Omental fat pad (tissue), 4 donors: ENCODE measurements at places on chromosomes 3 and 15. TPM values are rescaled to one million over a fixed set of nuclear protein-coding genes. Genes with fewer than 3 reads are reported as not detected.

The CASR gene
- not detected for total RNA-seq

The GOLGA8O gene
- total RNA-seq = not detected

The LMAN1L gene
- total RNA-seq = not detected

The IP6K2 gene
- total RNA-seq = 77.9 TPM

The RASL12 gene
- total RNA-seq = 8.8 TPM

The APPL1 gene
- total RNA-seq = 34.1 TPM

DNA sequence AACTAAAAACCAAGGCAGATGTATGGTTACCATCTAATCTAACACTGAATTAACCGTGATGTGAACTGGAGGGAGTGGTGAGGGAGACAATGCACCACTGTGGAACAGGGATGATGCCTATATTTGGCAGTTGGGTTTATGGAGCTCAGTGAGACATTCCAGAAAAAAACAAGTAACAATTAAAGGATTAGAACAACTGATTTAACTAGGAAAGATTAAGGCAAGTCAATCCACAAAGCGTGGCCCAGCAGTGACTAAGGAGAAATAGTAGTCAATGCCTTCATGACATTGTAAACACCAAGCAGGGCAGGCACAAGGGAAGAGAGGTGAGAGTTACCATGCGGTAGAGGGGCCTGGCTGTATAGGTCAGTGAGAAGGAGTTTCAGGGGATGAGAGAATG, 38.1 kb downstream of the CHAC1 start:
- DNase-seq = no peak

DNA sequence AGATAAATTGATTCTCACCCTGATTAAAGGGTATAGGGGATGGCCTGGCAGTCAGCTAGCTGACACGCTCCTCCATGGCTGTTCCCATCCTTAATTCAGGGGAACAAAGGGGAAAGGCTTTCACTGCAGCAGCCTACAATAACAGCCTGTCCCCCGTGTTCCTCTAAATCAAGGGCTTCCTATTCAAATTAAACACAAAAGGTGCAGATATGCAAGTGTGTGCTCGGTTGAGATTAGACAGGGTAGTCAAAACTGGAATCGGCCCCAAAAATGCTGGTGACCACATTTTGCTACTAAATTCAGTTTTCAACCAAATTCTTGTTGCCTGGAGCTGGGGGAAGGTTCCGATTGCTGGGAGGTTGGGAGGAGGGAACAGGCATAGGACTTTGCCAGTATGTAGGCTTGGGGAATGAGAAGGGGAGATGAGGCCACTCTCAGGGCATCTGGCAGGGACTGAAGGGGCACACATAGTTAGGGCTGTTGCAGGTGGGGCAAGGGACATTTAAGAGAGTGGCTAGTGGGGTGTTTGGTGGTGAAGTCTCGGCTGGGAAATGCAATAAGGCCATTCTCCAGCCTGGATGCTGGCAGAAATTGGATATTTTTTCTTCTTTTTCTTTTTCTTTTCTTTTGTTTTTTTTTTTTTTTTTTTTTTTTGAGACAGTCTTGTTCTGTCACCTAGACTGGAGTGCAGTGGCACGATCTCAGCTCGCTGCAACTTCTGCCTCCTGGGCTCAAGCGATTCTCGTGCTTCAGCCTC, 32.9 kb upstream of the CTSH start:
- no peak for DNase-seq

GRCh38 chr3:135023996-135024658, 229.1 kb downstream of the EPHB1 start:
- DNase-seq = no peak

DNA sequence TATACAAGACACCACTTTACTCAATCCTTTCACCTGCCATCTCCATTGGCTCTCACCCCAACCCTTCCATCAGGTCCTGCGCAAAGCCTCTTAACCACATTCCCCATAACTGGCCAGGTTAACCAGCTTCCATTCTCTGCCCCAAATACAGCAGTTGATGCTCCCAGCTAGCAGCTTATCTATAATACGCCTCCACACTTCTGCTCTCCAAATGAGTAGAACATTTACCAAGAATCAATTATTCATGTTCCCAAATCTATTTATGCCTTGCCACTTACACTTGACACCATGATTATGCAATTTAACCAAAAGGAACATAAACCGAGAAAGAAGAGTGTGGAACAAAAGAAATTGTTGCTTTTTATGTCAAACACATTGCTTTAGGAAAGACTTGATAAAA, 103.7 kb upstream of the TPM1 start:
- DNase-seq = no peak

DNA sequence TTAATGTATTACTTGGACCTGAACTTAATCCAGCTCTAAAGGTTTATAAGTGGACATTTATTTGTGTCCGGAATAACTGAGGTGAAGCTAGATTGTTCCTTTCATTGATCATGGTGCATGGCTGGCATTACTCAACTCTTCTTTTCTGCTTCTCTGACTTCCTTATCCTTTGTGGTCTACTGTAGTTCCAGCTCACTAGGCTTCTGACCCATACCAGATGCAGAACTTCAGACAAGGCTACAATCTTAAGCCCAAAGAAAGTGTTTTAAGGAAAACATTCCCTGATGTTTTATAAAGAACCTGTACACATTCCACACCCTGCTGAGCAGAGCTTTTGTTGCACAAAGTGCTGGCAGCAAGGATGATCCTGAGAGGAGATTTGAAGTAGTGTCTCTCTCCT, 250.8 kb upstream of the TGFBR2 start:
- no peak for DNase-seq

DNA sequence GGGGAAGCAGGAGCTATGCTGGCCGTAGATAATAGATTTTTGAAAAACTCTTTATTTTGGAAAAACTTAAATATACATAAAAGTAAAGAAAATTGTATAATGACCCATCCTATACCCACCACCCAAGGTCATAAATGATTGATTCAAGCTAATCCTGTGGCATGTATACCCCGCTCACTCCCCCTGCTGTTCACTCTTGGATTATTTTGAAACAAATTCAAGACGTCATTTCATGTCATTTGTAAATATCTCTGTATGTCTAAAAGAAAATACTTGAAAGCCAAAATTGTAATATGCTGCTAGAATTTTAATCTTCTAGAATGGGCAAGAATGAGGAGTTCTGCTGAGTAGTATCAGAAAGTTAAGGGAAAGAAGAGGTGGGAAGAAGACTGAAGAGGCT, 241.7 kb downstream of the FEZF2 start:
- no peak for DNase-seq

GRCh38 chr3:182962166-182962565, 18.2 kb downstream of the DCUN1D1 start:
- no peak for DNase-seq

- DNase-seq = no peak
Observed at GRCh38 chr3:13081603-13082360, 8.6 kb upstream of the IQSEC1 start.

DNA sequence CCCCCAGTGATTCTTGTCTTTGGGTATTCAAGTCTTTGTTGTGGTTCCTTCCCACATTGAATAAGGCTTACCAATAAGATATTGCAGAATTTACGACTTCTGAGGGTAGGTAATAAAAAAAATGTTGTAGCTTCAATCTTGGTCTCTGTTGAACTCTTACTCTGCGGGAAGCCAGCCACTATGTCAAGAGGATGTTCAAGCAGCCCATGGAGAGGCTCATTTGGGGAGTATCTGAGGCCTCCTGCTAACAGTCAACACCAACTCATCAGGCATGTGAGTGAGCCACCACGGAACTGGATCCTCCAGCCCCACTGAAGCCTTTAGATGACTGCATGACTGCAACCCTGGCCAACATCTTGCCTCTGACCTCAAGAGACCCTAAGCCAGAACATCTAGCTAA, 3.2 kb upstream of the TBC1D23 start:
- no peak for DNase-seq

- DNase-seq = no peak
Observed at GRCh38 chr3:126509597-126510307, 7.8 kb downstream of the UROC1 start.

DNA sequence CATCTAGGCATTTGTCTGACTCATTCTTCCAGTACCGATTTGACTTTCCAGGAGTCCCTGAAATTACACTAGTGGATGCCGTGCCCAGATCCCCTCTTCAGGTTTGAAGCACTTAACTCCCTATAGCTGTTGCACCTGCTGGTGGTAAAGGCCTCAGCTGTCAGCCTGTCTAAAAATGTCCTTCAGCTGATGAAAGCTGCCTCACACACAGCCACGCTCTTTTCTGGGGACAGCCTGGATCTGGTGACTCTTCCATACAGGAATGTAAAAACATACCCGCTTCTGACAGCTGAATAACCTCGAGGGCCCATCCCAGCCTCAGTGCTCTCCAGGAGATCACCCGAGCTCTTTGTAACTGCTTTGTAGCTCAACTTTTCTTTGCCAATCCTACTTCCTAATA, 534.1 kb upstream of the GRM7 start:
- DNase-seq = no peak

GRCh38 chr3:190455828-190456227, 6.1 kb upstream of the TMEM207 start:
- DNase-seq = no peak

GRCh38 chr3:167114619-167115018, 265.5 kb downstream of the ZBBX start:
- DNase-seq = no peak
